ENCODE measurements at places on chromosomes 6 and 20.

DNA sequence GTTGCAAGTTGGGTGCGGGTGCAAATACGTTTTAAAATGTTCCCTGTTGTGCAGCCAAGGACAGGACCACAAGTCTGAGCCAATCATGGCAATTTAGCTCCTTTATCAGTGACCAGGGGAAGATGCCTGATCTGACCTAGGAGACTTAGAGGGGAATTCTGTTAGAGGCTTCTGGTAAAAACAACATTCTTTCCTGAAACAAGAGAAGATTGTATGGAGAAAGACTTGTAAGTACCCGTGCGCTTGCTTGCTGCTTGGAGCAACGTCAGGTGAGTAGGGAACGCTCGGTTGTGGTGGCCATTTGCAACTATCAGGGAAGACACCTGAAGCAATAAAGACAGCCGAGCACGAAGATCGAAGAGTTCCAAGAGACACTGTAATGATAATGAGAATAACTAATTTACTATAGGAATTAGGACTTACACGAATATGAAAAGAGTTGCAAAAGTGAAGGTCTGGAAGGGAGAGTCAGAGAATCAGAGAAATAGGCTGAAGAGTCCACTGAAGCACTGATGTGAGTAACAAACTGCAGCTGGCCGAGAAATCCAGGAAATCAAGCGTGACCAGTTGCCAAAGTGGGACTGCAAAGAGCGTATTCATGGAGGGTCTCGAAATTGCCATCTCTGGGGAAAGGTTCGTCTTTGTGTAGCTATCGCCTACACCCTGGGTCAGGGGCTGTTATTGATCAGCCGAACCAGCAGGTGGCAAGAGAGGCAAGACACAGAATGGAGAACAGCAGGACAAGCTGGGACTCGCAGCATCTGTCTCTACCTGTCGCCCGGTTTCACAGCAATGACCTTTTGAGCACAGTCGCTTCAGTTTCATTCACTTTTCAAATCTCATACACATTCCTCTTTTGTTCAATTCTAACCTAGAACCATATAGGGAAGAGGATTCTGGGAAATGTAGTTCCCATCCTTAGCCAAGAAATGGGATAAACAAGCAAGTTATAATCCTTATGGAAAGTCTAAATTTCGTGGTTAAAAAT, 26.1 kb downstream of the LOC128125822 start:
- peak; percentile 28 for DNase-seq

- no peak for DNase-seq
These were observed 265.0 kb downstream of the ADGRG6 start for GRCh38 chr6:142566628-142567396.

- peak; percentile 2 for DNase-seq
These were observed 637 bp downstream of the TFB1M start for GRCh38 chr6:155313602-155314091.

DNA sequence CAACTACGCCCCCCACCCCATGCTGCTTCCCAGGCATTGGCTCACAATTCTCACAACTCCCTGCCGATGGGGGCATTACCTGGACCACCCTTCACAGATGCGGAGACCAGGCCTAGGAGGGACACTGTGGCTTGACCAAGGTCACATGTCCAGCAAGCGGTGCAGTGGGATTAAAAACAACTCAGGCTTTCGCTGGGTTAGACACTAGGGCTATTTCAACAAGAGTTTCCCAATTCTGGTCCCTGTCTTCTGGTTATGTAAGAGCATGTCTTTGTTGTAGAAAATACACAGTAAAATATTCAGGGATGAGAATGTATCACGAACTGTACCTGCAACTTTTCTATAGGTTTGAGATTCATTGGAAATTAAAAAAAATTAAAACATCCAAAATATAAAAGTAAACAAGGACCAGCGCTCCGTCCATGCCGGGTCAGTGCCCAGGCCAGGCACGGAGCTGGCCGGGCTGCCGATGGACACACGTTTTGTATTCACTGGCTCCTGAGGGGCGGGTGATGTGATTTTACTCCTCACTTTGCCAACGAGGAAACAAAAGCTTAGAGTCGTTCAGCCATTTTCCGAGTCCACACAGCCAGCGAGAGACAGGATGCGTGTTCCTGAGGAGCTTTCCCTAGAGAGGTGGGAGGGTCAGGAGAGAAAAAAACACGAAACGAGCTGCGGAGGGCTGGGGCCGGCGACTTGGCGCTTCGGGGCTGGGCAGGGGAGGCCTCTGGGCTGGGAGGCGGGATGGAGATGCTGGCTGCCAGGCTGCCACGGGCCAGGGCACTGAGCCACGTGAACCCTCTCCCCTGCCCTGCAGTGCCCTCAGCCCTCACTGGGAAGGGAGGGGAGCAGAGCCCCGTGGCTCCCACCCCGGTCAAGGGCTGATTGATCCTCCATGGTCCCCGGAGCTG, 17.1 kb upstream of the VSTM2L start:
- DNase-seq, result no peak

GRCh38 chr6:44082872-44083321, 44.4 kb downstream of the MRPL14 start:
- no peak for DNase-seq

- DNase-seq, result no peak
These were observed 167.5 kb downstream of the TMEM242 start for GRCh38 chr6:157155804-157156203.

DNA sequence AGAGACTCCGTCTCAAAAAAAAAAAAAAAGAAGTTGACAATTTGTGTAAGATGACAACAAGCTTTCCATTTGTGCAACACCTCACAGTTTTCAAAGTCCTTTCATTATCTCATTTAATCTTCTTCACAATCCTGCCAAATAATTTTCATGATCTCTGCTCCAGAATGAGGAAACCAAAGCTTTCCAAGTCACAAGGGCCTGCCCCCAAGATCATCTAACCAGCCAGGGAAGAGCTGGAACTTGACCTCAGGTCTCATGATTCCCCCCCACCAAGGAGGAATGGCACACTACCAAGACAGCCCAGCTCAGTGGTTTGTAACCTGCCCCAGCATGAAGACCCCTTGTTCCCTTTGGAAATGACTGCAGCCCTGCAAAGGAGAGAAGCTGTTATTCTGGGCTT, 74.0 kb upstream of the PIM1 start:
- DNase-seq, result no peak

DNA sequence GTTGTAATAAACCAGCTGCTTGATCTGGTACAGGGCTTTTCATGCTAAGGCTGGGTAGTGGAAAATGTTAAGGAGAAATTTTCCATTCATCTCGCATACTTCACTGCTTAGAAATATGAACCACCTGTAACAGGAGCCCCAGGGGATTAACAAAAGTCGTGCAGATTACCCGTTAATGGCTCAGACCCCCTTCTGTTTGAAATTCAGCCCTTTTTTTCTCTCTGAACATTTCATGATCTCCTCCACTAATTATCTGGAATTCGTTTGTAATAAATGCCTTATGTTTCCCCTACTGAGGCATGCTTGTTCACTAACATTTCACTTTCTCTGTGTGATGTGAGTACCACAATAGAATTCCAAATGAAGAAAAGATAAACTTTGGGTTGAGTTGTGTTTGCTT, 336.4 kb upstream of the HSF2 start:
- no peak for DNase-seq

GRCh38 chr6:1574890-1575209, 34.9 kb upstream of the FOXC1 start:
- no peak for DNase-seq

- DNase-seq, result no peak
These were observed 10.7 kb downstream of the NEDD9 start for GRCh38 chr6:11221623-11222384.

DNA sequence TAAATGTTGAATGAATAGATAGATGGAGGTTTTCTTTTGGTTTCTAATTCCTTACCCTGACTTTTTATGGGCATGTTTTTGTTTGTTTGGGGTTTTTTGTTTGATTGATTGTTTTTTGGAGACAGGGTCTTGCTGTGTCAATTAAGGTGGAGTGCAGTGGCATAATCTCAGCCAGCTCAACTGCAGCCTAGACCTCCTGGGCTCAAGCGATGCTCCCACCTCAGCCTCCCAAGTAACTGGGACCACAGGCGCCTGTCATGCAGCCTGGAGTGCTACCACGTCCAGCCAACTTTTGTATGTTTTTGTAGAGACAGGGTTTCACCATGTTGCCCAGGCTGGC, 1.5 kb upstream of the NUDT3 start:
- no peak for DNase-seq

- DNase-seq, result no peak
These were observed 956.5 kb downstream of the TFAP2A start for GRCh38 chr6:9458424-9458823.

DNA sequence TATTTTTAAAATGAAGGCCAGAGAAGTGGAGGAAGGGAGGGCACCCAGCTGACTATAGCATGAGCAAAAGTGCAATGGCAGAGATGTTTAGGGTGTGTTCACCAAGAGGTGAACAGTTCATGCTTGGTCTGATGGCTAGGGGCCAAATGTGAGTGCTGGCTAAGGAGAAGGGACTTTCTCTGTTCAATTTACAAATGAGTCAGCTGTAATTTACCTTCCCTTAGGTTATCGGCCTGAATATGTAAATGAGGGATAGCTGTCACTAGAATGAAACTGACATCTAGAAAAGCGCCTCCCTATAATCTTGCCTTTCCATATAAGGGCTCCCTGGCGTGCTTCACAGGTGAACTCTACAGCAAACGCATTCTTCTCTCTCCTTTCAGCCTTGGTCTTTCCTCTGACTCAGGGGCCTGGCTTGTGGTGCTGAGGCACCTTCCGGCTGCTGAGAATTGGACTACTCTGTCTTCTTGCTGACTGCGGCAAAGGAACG, 114.7 kb upstream of the BACH2 start:
- peak; percentile 26 for DNase-seq

DNA sequence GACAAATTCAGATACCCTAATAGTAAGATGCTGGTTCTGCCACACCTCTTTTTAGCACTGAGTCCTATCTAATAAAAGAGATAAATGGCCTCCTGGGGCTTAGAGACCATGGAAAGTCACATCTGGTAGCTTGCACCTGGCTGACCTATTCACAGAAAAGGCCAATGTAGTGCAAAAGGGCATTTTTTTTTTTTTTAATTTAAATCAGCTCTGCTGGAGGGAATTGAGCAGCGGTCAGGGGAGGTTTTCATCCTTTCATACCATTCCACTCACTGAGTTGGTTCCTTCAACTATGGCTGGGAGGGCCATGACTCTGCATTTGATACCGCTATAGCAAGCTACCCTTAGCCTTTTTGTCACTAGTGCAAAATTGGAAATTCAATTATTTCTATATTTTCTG, 20.1 kb upstream of the HS3ST5 start:
- no peak for DNase-seq

- no peak for DNase-seq
These were observed 64.9 kb downstream of the DLL1 start for GRCh38 chr6:170225852-170226417.

Data from stimulated activated CD8-positive, alpha-beta memory T cell treated with anti-CD3 and anti-CD28 coated beads, Interleukin-4, amount 100 ng/mL, for 1 hour (primary cell).